ENCODE measurements at places on chromosomes 11 and 22.

DNA sequence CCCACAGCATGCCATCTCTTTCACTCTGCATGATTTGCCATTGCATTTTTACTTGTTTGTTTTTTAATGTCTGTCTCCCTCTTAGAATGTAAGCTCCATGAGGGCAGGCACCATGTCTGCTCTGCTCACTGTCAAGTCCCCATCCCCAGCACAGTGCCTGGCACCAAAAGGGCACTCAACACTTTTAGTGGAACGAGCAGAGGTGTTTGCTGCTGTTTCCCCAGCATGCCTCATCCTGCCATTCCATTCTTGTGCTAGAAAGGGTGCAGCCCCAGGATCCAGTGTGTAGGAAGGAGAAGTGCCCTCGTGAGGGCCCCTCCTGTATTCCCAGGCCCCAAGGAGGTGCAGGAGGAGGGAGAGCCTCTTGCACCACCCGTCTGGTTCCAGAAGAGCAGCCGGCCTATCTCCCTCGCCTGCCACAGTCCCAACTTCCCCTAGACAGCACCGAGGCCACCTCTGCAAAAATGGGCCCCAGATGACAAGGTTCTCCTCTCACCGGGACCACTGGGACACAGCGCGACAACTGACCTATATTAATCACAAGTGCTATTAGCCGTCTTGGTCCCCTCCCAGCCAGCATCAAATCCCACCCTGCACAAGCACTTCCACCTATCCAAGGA lies 33.3 kb upstream of the CACNG2 start:
- no peak for DNase-seq

GRCh38 chr11:117993988-117994745 lies 8.0 kb downstream of the IL10RA start:
- DNase-seq: no peak

DNA sequence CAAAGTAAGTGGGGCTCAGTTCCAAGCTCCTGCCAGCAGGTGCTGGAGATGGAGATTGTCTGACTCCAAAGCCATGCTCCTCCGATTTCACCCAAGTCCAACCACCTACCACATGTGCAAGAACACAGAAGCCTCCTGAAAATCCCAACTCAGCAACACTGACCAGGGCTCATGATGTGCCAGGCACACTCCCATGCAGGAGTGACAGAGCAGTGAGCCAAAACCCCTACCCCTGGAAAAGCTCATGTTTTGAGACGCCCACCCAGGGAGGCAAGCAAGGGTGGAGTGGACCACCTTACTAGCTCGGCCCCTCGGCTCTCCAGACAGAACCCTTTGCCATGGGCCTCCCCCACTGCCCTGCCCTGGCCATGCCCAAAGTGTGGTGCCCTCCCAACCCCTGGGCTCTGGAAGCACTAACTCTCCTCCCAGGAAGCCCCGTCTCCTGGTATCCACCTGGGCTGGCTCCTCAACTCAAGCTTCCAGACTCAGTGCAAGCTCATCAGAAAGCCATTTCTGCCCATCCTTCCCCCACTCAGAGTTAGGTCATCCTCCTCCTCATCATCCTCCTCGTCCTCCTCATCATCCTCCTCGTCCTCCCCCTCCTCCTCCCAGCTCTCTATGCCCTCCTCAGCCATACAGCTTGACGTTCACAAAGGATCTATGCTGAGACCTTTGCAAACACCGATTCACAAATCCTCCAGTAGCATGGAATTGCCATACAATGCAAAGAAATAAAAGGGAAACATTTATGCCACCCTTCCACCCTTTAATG lies 154.9 kb downstream of the MPPED1 start:
- DNase-seq: no peak

- no peak for DNase-seq
These were observed 119.7 kb downstream of the NAT10 start for GRCh38 chr11:34225091-34225490.

DNA sequence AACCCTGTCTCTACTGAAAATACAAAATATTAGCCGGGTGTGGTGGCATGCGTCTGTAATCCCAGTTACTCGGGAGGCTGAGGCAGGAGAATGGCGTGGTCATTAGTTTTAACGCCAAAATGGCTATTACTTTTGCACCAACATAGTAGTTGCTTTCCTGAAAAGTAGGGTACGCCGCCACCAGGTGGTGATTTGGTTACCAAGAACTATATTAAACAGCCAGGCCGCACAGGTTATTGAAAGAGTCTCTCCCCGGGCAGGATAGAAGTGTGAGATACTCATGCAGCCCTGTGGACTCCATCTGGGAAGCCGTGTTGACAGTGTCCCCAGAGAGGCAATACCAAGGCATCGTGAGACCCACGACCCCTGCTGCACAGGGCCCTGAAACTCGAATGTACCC lies 24.6 kb upstream of the LRRC32 start:
- DNase-seq: no peak

DNA sequence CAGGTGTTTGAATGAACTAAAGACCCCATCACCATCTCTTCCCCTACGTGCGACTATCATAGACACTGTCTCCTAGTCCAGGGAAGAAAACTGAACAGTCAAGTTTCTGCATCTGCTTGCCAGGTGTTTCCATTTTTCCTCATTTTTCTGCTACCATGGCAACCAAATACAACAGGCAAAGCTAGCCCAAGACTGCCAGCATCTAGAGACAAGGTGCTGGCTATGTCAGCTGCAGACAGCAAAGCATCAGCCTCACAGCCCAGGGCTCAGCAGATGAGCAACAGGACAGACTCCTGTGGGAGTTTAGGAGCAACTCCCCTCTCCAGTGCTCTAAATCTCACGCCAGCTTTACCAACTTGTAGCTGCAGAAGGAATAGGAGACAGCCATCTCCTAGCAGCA lies 124.3 kb downstream of the C11orf58 start:
- DNase-seq: no peak

DNA sequence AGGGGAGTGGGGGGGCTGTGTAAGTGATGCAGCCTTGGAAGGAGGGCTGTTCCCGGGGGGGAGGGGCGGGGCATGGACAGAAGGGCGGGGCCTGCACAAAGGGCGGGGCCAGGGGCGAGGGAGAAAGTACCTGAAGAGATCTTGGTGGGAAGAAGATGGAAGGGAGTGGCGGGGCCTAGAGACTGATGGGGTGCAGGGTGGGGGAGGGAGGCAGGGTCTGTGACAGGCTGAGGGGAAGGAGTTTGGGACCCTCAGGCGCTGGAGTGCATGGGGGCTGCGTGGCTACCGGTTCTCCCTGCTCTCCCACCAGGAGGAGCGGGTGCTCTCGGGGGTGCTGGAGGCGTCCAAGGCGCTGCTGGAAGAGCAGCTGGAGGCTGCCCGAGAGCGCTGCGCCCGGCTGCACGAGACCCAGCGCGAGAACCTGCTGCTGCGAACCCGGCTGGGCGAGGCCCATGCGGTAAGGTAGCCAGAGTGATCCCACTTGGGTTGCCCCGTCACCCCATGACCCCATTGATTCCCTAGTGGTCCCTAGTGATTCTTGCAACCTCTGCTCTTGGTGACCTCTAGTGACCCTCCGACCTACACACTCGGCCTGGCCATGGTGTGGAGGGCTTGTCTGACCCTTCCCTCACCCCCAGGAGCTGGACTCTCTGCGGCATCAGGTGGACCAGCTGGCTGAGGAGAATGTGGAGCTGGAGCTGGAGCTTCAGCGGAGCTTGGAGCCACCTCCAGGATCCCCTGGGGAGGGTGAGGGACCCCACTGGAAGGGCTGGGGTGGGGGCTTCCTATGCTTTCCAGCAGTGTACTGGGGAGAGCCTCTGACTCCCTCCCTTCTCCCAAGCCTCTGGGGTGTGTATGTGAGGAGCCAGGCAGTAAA lies 3.1 kb downstream of the CCDC88B start:
- DNase-seq: no peak

DNA sequence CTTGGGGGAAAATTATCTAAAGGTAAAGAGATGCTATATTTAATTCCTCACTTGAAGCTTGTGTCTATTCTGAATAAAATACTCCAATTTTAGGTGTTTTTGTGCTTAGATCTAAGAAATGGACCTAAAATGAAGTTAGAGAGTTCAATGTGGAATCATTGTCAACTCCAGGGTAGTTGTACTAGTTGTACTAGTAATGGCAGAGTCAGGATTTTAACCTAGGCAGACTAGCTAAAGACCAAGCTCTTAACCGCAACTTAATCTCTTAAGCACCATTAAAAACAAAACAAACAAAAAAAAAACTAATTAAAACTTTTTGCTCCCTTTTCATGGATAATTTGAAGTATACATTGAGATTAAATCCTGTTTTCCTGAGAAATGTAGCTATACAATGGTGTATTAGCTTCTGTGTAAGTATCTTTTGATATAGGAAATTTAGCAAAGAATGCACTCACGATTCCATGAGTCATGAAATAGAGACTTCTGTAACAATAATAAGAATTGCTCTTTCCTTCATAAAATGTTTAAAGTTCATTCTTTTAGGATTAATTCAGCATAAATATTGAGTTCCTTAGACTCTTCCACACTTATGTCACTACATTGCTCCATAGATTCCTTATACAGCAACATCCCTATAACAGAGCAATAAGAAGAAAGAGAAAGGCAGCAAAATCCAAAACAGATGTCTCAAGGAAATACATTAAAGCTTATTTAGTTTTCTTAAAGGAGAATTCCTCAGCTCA lies 26.5 kb upstream of the SOX6 start:
- no peak for DNase-seq

DNA sequence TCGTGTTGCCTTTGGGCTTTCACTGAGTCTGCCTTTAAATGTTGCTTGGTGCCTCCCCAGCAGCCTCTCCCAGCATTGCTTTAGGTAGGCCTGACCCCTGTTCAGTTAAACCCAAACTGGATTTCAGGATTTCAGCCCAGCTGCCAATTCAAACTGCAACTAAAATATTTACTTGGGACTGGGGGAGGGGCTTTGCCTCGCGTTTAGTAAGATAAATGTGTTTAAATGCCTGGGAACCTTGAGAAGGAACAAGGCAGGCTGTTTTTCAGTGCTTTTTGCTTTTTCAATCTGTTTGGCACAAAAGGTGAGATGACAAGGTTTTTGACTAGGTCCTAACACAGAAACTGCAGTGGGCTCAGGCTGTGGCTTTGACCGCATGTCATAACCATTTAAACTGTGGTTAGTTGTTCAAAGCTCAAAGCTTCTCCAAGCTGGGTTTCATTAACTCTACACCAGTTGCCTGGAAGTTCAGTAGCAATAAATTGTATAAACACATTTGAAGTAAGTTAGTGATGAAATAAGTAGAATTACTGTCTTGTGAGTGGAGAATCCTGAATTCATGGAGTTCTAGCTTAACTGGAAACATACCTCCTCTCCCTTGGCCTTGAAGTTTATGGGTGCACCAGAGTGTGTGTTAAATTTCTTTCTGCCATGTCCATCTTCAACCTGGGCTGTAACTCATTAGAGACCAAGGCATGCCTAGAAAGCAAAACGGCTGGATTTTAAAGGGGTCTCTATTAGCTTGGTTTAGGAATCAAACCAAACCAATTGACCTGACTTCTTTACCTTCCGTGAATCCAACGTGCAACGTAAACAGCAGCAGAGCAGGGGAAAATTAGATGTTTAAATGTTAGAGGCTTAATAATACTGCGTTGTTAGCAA lies 3.6 kb downstream of the PKNOX2 start:
- DNase-seq: no peak

- DNase-seq: no peak
These were observed 8.5 kb upstream of the WDR74 start for GRCh38 chr11:62847767-62848314.

DNA sequence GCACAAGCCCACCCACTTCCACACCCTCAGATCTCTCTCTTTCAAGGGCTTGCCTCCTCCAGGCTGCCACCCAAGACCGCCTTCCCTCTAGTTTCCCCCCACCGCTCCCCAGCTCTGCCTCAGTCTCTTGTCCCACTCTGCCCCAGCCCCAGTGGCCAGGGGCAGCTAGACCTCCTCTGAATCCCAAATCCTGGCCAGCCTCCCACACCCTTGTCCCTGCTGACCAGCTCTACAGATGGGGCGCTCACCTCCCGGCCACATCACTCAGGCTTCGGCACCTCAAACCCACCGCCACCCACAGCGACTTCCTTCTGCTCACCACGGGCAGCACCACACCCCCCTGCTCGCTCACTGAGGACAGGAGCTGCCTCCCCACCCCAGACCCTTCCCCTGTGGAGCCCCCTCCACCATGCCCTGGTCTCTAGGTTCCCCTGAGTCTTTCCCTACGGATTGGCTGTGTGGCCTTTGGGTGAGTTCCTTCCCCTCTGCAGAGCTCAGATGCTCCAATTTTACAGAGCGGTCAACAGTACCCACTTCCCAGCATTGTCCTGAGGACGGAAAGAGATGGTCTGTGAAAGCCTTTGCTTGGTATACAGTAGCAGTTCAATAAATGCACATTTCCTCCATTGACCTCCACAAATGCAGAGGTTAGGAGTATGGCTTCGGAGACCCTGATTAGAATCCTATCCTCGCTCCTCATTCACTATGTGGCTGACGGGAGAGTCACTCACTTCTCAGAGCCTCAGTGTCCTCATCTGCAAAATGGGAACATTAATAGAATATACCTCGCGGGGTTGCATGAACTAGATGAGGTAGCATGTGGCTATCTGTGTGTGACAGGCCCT lies 11.5 kb upstream of the SPI1 start:
- no peak for DNase-seq

GRCh38 chr11:115132436-115133228 lies 371.6 kb downstream of the CADM1 start:
- no peak for DNase-seq

Data from activated effector memory CD4-positive, alpha-beta T cell treated with Interleukin-2 at 50 U/mL for 16 hours (primary cell).